ENCODE measurements at places on chromosomes 12 and 14.

- no peak for DNase-seq
Observed at GRCh38 chr12:95096852-95097251, 23.4 kb upstream of the NR2C1 start.

GRCh38 chr12:72035625-72036024 lies 97.0 kb downstream of the TPH2 start:
- no peak for DNase-seq

- DNase-seq = no peak
Observed at GRCh38 chr14:21093769-21094681, 4.4 kb downstream of the ZNF219 start.

- no peak for DNase-seq
Observed at GRCh38 chr12:70964867-70965510, 44.5 kb upstream of the PTPRR start.

- DNase-seq = no peak
Observed at GRCh38 chr12:102993537-102993936, 36.1 kb downstream of the ASCL1 start.

DNA sequence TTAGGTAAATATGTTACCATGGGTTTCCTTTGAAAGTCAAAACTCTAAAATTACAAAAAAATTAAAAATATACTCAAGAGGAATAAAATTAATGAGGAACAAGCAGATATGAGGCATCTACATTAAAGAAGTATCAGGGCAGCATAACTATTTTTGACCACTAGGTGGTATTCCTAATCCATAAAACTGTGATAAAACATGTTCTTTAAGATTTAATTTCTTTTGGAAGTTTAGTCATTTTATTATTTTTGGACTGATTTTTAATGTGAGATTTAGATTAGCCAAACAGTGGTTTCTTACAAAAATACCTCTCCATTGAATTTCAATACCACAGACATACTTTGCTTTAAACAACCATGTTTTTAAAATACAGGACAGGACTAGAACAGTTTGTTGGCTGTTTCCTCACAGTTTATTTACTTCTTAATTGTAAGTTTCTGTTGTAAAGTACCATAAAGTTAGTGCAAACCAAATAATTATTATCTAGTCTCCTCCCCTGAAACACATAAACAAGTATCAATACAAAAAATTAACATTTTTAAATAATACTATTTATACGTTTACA lies 49.8 kb downstream of the NTS start:
- no peak for DNase-seq

DNA sequence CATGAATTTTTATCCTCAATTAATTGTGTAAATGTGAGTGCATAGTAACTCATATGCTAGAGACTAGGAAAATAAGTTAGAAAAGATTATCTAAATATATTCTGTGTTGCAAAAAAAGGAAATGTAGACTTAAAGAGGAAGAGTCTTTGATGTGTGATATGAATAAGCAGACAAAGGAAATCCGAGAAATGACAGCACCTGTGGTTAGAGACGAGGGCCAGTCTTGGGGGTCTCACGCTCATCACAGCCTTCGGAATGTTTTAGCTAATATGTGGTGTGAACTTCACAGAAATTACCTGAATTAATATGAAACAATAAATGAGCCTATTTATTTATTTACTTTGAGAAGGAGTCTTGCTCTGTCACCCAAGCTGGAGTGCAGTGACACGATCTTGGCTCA lies 11.6 kb downstream of the ATP6V0A2 start:
- peak; percentile 24 for DNase-seq

- DNase-seq = no peak
Observed at GRCh38 chr14:68701001-68701741, 91.7 kb downstream of the ZFP36L1 start.

GRCh38 chr14:88791629-88792472 lies 902 bp downstream of the EML5 start:
- no peak for DNase-seq

- DNase-seq = no peak
Observed at GRCh38 chr12:109451400-109451799, 25.7 kb downstream of the KCTD10 start.

DNA sequence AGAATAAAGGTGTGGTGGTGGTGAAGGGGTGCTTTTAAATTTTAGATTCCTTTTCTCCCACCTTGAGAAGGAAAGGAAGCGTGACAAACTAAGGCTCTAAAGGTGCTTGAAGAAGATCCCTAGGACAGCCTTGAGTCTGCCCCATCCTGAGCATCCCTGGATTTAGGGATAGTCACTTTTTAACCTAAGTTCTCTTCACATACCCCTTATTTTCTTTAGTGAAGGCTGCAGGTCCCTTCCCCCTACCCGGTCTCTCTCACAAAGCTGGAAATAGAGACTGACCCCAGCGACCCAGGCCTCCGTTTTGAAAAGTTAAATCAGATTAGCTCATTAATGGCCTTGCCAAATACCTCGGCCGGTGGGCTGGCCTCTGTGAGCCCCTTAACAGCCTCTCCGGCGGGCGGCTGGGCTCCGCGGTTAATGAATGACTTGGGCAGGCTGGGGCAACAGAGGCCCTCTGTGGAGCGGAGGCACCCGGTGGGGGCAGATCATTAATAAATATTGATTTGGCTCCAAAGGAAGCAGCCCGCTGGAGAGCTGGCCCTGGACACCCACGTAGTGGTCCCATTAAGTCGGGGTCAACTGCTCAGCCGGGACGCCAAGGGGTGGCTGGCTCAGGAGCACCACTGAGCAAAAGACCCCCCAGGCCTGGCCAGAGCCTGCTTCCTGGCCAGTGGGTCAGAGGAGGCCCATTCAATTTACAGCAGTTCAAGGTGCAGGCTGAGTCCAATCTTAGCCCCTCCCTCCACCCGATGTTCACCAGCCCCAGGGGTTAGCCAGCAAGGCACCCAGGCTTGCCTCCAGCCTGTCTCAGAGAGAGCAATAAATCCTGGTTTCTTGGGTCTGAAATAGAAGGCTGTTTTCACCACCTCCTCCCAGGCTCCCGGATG lies 31.8 kb downstream of the PAH start:
- no peak for DNase-seq
